Bronchial smooth muscle cell (primary cell): ENCODE measurements at places on chromosomes 3 and 15. TPM values are rescaled to one million over a fixed set of nuclear protein-coding genes. Genes with fewer than 3 reads are reported as not detected.

Gene GOLGA8S
- under 0.01 and 0.09 TPM in 2 replicates for total RNA-seq

Gene GHSR
- total RNA-seq, result not detected in 2 replicates

Gene C3orf85
- not detected in 2 replicates for total RNA-seq

Gene ACKR4
- 4.3 and 4.7 TPM in 2 replicates for total RNA-seq

Gene KNL1
- 0.52 and 1.7 TPM in 2 replicates for total RNA-seq

Gene FGF7
- total RNA-seq, result 393 and 762 TPM in 2 replicates
